ENCODE measurements at places on chromosomes 5 and 9. TPM values are rescaled to one million over a fixed set of nuclear protein-coding genes. Genes with fewer than 3 reads are reported as not detected.

The SPINK6 gene
- total RNA-seq, result not detected

The ANKRD20A1 gene
- total RNA-seq, result 2.2 TPM

The RETREG1 gene
- 10.9 TPM for total RNA-seq

The CARTPT gene
- total RNA-seq, result not detected

The SLC23A1 gene
- not detected for total RNA-seq

The RELL2 gene
- total RNA-seq, result 2.5 TPM

The NKD2 gene
- total RNA-seq, result 2.7 TPM

Measured in posterior vena cava (tissue), 2 donors.